ENCODE measurements at places on chromosomes 16 and 17.
A peak's percentile ranks its signal among the peaks of the same experiment; 100 is the strongest.

GRCh38 chr16:81539759-81540472 is 95.3 kb downstream of the CMIP start:
- no peak for DNase-seq

DNA sequence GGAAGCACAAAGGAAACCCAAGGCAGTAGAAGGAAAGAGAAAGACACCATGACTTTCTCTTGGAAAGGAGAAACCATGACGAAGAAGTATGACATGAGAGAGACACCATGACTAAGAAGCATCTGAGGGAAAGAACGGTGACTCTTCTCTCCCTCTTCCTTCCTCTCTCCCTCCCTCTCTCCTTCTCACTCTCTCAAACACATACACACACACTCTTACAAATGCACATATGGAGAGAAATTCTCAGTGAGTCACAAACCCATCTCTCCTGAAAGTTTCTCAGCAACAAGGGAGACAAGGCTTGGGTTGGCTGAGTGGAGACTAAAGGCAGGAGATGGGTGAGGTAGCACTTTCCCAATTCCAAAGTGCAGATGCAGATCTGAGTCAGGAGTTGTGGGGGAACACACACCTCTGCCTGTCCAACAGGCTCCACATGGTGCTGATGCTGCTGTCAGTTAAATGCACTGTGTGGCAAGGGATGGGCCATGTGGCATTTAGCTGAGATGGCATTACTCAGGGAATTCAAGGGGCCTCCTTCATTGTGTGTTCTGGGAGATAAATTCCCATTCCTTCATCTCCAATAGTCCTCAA is 336.7 kb upstream of the C16orf82 start:
- no peak for DNase-seq

- DNase-seq, result no peak
Observed at GRCh38 chr17:31200287-31200686, 96.8 kb downstream of the OMG start.

- no peak for DNase-seq
Observed at GRCh38 chr16:24749310-24749709, 19.9 kb downstream of the TNRC6A start.

GRCh38 chr16:69384974-69385373 is 833 bp downstream of the TERF2 start:
- DNase-seq, result no peak

- no peak for DNase-seq
Observed at GRCh38 chr16:1982013-1982433, 754 bp upstream of the NOXO1 start.

DNA sequence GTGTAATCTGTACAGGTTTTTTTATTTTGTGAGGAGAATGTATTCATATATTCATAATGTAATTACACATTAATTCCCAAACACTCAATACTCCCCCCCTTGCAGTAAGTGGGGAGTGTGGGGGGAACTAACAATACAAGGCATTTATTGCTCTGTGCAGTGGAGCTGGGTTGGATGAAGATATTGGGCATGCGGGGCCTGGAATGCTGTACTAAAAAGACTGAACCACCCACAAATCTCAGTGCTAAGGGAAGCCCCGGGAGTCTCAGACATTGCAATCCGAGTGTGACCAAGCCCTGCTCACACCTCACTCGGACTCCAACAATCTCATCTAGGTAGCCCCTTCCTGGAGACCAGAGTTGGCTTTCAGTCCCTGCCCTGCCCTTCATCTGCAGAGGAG is 6.0 kb downstream of the PLLP start:
- DNase-seq, result no peak

- no peak for DNase-seq
Observed at GRCh38 chr16:49049191-49049590, 232.4 kb downstream of the CBLN1 start.

- no peak for DNase-seq
Observed at GRCh38 chr17:78184351-78184750, 2.5 kb downstream of the TK1 start.

- DNase-seq, result peak; percentile 52
Observed at GRCh38 chr17:879546-880442, 97.6 kb downstream of the MRM3 start.

- DNase-seq, result no peak
Observed at GRCh38 chr16:62638324-62638911, 602.2 kb upstream of the CDH8 start.

DNA sequence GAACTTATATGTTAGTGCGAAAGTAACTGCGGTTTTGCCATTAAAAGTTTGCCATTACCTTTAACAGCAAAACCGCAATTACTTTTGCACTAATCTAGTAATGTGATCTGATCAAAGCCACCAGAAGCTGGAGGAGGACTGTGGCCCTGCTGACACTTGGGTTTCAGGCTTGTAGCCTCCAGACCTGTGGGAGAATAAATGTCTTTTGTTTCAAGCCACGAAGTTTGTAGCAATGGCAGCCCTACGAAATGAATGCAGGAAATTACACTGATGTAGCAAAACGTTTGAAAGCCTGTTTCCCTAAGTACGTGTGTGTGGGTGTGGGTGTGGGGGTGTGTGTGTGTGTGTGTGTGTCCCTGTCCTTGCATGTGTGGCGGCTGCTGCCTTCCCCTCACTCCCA is 66.6 kb downstream of the WSB1 start:
- DNase-seq, result no peak

DNA sequence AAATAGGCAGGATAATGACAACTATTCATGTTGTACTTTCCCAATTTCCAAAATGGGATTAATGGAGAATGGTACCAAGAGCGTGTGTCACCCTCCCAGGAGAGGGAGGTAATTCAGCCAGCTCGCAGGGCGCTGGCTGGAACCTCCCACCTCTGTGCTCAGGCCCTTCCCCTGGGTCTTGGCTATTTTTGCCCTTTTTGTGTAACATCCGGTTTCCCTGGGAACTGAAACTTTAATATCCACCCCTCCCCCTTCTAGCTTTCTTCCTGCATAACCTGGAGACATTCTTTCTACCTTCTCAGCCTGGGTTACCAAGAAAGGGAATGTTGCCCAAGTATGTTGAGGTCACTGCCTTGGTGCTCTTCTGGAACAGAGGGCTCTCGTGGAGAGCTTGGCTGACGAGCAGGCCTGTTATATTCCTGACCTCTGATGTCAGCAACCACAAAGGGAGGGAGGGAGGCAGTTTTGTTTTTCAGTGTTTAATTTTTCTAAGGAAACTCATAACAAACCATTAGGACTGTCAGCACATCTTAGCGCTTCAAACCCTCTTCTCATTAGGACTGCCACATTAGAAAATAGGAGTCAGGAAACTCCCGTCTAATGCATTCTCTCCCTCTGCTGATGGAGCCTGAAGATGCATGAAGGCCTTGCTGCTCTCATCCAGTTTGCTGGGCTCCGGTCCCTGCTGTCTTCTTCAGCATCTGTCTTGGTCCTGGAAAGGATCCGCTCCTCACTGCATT is 25.6 kb downstream of the ITGB3 start:
- peak; percentile 61 for DNase-seq

DNA sequence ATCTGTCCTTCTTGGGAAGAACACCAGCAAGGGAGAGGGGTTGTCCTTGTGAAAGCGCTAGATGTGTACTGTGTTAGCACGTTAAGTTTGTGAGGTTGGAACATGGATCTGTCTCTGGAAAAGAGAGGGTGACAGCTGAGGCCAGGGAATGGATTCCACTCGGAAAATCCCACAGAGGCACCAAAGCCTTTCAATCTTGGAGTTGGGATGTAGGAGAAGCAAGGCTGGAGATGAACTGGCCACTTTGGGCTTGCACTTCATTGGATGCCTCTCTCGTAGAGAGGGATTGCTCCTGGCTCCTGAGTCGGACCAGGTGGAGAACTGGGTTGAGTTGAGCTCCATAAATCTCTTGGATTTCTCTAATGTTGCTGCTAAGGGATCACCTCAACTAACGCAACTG is 67.2 kb downstream of the CCDC182 start:
- no peak for DNase-seq

- no peak for DNase-seq
Observed at GRCh38 chr16:84055366-84055765, 12.8 kb upstream of the SLC38A8 start.

DNA sequence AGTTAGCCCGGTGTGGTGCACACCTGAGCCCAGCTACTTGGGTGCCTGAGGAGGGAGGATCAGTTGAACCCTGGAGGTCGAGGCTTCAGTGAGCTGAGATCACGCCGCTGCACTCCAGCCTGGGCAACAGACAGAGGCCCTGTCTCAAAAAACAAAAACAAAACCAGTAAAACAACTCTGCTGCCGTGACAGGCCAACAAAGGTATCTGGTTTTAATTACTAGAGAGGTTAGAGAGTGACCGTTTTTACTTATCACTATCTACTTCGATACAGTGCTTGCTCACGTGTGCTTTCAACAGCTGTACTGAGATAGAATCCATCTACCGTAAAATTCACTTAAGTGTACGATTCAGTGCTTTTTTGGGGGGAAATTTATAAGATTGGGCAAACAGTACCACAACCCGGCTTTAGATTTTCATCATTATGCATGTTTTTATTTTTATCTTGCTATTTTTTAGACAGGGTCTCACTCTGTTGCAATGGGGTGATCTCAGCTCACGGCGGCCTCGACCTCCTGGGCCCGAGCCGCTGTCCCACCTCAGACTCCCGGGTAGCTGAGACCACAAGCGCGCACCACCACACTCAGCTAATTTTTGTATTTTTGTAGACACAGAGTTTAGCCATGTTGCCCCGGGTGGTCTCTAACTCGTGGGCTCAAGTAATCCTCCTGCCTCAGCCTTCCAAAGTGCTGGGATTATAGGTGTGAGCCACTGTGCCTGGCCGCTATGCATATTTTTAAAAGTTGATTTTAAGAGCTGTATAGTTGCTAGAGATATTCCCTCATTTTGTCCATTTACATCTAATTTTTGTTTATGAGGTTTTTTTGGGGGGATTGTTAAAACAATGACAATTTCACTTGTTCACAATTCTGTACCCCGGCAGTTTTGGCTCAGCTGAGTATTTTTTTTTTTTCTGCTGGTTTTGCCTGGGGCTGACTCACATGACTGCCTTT is 30.9 kb downstream of the SERPINF1 start:
- no peak for DNase-seq

- no peak for DNase-seq
Observed at GRCh38 chr17:14616528-14616927, 315.6 kb downstream of the HS3ST3B1 start.

GRCh38 chr17:4329838-4330237 is 36.6 kb downstream of the UBE2G1 start:
- DNase-seq, result no peak

GRCh38 chr16:20894388-20894787 is 5.8 kb downstream of the DCUN1D3 start:
- no peak for DNase-seq

DNA sequence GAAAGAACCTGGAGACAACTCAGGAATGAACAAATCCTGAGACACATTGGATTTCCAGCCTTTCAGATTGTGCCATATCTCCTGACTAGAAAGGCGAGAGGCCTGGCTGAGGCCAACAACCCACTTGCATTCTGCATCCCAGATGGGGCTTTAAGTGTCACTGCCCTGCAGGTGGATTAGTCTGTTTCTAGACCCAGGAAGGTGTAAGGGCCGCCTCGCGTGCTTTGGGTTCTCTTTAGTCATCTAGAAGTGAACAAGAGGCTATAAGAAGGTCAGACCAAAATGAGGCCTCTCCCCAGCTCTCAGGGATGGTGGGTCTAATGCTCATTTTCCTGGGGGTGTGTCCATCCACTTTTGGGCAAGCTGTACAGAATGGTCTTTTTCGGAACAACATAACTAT is 4.9 kb downstream of the SAP30BP start:
- DNase-seq, result no peak

DNA sequence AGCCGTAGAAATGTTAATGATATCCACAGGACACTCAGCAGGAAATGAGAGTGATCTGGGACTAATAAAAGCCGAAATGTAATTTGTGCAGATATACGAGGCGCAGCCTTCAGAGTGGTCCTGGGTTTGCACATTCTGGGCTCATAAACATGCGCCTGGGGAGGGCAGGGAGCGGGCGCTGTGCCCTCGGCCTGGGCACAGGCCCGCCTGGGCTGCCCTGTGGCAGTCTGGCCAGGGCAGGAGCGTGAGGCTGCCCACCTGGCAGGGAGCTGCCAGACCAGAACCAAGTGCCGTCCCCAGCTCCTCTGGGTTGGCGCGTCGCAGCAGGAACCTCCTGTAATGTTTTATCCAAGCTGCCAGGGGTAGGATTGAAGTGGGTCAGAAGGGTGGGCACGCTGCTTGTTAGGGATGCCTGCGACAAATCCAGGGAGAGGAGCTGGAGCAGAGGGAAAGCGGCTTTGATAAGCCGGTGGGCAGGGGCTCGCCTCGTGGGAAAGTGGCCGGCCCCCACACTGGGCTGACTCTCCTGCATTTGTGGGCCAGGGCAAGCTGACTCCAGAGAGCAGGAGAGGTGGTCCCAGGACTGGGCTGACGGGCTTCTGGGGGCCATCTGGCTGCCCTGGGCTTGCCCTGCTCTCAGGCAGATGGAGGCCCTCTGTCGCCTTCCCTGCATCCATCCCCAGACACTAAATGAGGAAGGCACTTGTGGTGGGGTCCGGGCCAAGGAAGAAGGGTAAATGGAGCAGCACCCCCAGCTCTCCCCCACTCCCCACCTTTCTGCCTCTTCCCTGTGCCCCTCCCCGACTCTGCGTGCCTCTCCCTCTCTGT is 45.9 kb downstream of the SREBF1 start:
- DNase-seq, result no peak

DNA sequence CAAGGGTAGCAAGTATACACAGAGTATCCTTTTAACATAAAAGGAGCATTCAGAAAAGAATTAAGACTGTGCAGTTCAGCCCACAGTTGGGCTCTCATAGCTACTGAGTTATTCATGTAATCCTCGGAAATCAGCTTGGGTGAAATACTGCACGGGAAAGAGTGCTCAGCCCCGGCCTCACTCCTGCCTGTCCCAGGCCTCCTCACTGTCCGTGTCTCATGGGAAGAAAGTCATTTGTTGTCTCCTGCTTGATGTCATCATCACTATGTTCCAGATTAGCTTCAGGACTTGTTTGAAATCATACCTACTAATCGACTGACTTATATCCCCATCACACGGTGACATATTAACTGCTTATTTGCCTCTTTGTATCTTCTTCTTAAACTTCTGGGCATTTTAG is 223.3 kb upstream of the CHMP6 start:
- no peak for DNase-seq

All from CD14-positive monocyte (primary cell).